ENCODE measurements at places on chromosomes 3 and 15.

GRCh38 chr15:91627473-91628278, 225.8 kb upstream of the SLCO3A1 start:
- DNase-seq = no peak

- DNase-seq = no peak
These were observed 271.5 kb downstream of the IL5RA start for GRCh38 chr3:2838546-2839157.

GRCh38 chr3:12427551-12427950, 56.7 kb upstream of the TSEN2 start:
- no peak for DNase-seq

DNA sequence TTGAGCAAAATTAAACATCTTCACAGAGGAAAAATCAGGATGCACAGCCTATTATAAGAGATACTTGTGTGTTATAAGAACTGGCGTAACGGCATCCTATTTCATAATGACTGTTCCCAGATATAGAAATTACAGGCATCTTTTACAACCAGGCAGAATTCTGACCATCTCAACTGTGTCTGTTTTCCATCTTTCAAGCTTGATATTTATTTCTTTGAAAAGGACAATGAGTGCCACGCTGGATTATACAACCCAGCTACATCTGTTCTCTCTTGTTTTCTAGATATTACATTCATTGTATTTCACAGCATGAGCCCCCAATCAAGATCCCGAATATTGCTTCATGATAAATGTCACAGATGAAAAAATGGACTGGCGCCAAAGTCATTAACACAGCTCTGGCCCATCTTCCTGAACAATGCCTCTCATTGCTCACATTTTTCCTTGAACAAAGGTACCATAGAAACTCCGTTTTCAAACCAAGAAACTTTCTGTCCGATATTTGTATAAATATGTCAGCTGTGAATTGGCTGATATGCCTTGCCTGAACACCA, 420.6 kb downstream of the TBL1XR1 start:
- DNase-seq = no peak

DNA sequence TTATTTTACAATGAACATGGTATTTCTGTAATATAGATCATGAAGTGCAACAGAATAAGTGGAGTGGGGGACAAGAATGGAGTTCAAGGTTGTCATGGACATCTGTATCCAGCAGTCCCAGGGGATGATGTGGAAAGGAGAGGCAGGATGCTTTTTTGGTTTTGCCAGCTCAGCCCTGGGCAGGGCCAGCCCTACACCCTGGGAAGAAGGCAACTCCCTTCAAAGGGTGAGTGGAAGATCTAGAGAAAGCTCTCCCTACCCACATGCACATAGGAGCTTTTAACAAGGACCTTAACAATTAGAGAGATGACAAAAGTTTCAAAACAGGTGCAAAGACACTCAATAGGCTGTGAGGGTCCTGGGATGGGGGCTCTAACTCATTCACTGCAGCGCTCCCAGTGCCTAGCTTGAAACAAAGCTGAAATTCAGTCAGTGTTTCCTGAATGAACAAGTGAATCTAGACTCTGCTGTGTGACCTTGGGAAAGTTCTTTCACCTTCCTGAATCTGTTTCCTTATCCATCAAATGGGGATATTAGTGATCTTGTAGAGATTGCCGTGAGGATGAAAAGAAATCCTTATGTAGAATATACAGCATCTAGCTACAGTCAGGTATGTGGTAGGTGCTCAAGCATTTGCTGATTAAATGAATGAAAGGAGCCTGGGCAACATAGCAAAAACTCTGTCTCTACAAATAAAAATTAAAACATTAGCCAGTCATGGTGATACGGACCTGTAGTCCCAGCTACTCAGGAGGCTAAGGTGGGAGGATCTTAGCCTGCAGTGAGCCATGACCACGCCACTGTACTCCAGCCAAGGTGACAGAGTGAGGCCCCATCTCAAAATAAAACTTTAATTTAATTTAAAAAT, 14.3 kb downstream of the BHLHE40 start:
- DNase-seq = no peak

- peak; percentile 40 for DNase-seq
These were observed 3.5 kb upstream of the MTFMT start for GRCh38 chr15:65032801-65033537.

DNA sequence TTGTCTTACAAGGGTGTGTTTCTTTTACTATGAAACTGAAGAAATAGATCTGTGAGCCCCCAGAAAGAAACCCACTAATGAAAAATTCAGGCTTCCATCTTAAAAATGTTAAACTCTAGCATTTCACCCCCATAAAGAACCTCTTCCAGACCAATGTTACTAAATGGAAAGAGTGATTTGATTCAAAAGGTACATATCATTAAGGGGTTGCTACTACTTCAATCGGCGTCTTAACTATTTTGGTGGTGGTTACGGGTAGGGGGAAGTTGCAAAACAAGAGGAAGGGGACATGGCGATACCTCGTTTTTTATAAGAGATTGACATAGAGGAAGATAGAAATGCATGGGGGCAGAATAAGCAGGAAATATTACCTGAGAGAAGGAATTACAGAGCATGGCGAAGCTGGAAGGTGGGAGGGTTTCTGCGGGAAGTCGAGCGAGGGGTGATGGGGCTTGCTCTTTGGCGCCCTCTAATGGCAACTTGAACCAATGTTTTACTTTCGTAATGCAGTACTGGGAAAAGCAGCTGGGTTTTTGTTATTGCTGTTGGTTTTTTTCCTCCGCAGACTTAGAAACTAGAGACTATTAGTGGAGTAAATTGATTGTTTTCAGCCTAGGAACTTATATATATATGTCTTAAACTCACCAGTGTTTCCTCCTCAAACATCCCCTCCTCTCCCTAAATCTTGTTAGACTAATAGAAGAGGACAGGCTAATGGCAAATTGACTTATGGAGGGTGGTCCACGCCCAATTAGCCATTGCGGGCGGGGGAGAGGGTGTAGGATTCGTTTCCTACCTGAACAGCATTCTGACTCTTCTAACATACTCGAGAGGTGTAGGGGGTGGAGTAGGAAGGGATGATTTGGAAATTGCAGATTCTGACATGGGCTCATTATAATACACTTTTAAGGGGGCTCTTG, 11.3 kb upstream of the SOX2 start:
- peak; percentile 31 for DNase-seq

- DNase-seq = no peak
These were observed 1.6 kb downstream of the DHX30 start for GRCh38 chr3:47804577-47804976.

- DNase-seq = no peak
These were observed 79.9 kb upstream of the RGMA start for GRCh38 chr15:93168910-93169309.

DNA sequence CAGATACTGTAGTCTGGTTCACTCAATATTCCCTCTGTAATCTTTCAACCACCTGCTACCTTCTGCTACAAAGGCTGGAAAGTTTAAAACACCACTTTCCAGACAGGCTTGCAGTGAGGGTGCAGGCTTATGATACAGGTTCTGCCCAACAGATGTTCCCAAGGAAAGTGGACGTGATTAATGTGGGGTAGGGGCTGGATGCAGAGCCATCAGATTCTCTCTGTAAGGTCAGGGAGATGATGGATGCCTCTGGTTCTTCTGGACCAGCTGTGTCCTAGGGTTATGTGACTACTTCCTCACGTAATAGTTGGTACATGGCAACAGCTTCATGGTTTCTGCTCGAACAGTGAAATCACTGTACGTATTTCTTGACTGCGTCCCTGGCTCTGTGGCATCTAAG, 11.1 kb downstream of the GPR176 start:
- no peak for DNase-seq

DNA sequence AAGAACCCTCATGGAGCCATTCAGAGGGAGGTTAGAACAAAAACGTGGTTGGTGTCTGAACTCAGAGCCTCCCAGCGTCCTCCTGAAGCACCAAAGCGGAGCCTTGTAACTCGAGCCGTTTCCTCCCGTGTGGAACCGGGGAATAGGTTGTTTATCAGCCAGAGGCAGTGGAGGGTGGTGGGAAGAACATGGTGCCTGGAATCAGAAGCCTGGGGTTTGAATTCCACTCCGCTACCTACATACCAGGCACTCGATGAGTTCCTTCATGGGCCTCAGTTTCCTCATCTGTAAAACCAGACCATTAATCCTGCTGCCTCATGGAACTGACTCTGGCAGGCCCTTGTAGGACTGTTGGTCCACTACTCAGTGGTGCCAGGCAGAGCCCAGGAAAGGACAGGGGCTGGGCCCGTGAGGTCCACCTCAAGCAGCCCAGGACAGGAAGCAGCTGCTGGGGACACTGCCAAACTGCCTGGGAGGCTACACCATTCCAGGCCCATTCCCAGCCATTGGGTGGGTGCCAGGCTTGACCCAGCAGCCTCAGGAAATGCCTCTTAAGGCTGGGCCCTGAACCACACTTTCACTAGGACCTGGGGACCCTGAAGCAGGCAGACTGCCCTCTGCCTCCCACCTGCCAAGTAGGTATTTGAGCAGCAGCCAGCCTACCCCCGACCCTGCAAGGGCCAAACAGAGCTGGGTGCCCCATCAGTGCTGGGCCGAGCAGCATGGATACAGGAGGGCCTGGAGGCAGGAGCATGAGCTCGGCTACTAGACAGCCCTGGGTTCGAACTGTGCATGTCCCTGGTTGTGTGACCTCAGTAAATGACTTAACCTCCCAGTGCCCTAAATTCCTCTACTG, 33.4 kb downstream of the PRKCD start:
- no peak for DNase-seq

- no peak for DNase-seq
These were observed 25.7 kb upstream of the OCA2 start for GRCh38 chr15:28124841-28125240.

DNA sequence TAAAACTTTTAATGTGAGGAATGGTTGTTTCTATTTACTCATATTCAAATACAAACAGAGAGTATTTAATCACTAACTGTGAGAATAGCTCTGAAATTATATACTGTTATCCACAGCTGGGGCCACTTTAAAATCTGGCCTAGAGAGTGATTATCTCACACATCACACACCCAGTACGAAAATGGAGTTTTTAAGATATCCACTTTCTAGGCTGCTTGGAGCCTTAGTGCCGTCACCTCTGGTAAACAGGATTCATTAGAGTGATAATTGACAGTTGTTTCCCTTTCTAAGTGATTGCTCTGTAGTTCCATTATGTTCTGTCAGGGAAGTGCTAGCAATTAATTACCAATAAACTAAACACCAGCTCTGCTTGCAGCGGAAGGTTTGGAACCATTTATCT, 942.4 kb downstream of the FHIT start:
- DNase-seq = no peak

GRCh38 chr3:69998759-69999139, 784 bp upstream of the SAMMSON start:
- DNase-seq = no peak

GRCh38 chr3:148600440-148600839, 97.3 kb upstream of the AGTR1 start:
- no peak for DNase-seq

DNA sequence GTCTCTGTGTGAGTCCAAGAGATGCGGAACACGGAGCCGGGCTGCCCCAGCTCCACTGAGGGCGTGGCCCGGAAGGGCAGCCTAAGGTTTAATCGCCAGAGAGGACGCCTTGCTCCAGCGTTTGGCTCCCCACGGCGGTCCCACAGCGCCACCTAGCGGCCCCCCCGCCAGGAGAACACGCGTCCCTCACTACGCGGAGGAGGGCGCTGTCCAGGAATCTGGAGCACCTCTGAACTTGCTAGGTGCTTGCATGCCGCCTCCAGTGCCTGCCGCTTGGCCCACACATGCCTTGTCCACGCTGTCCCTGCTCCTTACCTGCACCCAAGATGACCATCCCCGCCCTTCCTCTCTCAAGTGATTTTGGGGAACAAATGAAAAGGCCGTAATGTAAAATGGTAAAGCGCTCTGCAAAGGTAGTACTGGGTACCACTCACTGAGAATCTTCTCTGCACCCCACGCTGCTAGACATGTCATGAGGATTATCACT, 14.4 kb upstream of the MRPS22 start:
- peak; percentile 63 for DNase-seq

- no peak for DNase-seq
These were observed 14.6 kb downstream of the PCNP start for GRCh38 chr3:101588616-101589015.

DNA sequence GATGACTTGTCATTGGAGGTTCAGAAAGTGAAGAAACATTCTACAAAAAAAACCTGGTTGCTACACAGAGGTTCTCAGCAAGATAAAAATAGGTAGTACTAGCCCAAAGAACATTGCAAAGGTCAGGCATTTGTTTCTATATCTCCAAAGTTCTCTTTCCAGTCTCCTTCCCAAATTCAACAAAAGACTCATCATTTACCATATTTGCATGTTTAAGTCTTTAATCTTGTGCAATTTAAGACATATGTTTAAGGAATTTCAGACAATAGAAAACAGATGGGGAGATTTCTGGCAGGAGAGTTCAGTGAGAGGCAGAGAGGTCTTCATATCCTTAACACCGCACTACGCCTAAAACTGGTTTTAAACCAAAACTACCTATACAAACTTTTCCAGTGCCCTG, 173.8 kb upstream of the THBS1 start:
- DNase-seq = no peak

DNA sequence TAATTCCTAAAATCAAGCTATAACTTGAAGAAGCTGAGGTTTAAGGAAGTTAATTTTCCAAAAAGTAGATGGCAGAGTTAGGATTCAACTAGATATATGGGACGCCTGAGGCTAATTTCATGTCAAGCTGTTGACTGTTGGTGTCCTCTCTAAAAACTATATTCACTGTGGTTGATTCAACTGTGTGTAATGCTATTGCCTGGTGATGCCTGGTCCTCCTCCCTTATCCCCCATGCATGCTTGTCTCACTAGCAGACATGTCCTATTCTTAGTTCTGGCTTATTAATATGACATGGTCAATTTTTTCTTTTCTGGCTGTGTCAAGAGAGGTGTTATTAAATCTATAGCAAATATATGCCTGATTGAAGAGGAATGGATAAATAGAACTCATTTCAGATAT, 156.1 kb downstream of the SPATA16 start:
- DNase-seq = no peak

DNA sequence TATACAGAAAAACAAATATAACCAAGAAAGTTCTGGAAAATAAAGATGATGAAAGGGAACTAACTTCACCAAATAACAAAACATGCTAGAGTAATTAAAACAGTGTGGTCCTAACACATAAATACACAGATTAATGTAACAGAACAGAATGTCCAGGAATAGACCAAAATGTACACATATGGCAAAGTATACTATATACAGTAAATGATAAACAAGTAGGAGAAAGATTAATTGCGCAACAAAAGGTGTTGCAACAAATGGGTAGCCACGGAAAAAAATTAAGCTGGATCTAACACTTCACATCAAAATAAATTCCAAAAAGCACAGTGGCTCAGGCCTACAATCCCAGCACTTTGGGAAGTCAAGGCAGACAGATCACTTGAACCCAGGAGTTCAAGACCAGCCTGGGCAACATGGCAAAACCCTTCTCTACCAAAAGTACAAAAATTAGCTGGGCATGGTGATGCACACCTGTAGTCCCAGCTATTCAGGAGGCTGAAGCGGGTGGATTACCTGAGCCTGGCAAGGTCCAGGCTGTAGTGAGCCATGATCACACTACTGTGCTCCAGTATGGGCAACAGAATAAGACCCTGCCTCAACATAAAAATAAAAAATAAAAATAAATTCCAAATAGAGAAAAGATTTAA, 19.8 kb downstream of the SCAP start:
- no peak for DNase-seq

- no peak for DNase-seq
These were observed 170.0 kb downstream of the TMEM108 start for GRCh38 chr3:133208184-133208583.
